ENCODE measurements at places on chromosomes 11 and 22.
A peak's percentile ranks its signal among the peaks of the same experiment; 100 is the strongest.

- DNase-seq, result no peak
Measured at GRCh38 chr22:27431081-27431480, 370.5 kb downstream of the MN1 start.

DNA sequence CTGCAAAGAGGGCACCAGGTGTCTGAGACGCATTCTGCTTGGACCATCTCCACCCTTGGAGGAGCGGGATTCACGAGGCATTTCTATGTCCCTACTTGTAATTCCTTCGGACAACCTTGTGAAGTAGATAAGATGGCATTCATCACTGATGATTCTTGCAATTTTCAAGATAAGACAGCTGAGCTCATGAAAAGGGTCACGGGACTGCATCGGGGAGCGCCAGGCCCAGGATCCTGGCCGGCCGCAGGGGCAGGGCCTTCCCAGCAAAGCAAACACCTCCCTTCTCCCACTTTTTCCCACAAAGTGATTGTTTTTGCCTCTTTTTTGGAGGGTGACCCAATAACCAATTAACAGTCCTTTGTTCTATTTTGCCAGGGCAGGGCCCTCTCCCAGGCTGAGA is 8.4 kb downstream of the LIF start:
- no peak for DNase-seq

GRCh38 chr11:128305588-128305987 is 281.8 kb downstream of the ETS1 start:
- DNase-seq, result no peak

- DNase-seq, result no peak
Measured at GRCh38 chr11:59291228-59291627, 67.5 kb upstream of the OR5AN1 start.

GRCh38 chr11:118629761-118630661 is 22.6 kb downstream of the PHLDB1 start:
- DNase-seq, result no peak

- DNase-seq, result no peak
Measured at GRCh38 chr22:40040927-40041326, 46.2 kb downstream of the FAM83F start.

GRCh38 chr11:85021058-85021457 is 606.1 kb downstream of the DLG2 start:
- DNase-seq, result no peak

DNA sequence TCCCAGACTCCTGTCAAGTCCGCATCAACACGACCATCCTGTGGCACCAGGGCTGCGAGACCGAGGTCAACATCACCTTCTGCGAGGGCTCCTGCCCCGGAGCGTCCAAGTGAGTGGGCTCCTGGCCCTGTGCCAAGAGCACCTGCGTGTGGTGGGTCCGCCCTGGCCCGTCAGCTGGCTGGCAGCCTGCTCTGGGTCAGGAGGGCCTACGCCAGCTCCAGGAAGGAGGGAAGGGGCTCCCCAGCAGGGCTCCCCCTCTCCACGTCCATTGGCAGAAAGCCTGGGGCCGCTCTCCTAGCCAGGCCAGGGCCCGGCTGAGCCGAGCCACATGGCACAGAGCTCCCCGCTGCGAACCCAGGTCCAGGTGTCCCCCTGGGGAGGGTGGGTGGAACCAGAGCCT is 37.8 kb downstream of the MUC5B start:
- no peak for DNase-seq

GRCh38 chr11:114207096-114207495 is 89.1 kb upstream of the NNMT start:
- DNase-seq, result no peak

DNA sequence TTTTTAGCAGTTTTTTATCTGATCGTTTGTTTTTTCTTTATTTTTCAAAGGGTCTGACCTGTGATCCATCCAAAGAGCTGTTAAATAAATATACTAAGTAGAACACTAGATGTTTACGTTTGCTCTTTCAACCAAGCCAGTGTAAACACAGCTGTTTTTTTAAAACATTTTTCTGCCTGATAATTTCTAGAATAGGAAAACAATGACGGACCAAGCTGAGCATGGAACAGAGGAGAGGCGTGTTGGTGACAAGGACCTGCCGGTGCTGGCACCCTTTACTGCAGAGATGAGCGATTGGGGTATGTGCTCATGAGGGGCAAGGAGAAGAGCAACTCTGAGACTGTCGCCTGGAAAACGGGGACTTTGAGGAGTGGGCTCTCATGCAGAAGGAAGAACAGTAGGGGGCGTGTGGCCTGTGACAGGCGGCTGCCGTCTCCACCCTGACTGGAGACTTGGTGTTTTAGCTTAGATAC is 28.6 kb upstream of the PANX2 start:
- DNase-seq, result no peak

DNA sequence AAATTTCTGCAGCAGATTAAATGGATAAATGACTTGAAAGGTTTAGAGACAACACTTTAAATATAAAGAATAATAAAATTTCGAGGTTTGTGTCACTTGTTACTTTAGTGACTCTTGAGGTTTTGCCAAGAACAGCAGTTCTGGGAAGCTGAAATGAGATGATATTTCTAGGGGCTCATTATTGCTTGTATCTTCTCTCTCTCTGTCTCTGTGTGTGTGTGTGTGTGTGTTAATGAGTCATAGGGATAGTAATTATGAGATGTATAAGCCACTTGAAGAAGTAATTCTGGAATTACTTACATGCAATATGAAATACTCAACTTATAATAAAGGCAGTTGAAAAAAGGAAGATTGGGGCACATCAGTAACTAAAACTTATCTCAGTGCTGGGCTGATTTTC is 9.6 kb upstream of the OR10G7 start:
- DNase-seq, result no peak

DNA sequence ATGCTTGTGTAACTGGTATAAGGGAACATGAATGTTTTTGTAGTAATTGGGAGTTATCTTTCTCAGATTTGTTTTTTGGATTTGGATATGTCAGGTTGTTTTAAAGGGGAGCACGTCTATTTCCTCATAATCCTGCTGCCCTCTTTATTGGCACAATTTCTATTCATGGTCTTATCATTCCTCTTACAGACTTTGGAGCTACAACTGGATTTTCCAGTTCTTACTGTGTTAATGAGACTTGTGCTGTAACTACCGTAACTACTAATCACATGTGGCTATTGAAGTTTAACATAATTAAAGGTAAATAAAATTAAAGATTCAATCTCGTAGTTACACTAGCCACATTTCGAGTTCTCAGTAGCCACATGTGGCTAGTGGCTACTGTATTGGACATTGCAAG is 1.9 kb downstream of the FDX1 start:
- no peak for DNase-seq

DNA sequence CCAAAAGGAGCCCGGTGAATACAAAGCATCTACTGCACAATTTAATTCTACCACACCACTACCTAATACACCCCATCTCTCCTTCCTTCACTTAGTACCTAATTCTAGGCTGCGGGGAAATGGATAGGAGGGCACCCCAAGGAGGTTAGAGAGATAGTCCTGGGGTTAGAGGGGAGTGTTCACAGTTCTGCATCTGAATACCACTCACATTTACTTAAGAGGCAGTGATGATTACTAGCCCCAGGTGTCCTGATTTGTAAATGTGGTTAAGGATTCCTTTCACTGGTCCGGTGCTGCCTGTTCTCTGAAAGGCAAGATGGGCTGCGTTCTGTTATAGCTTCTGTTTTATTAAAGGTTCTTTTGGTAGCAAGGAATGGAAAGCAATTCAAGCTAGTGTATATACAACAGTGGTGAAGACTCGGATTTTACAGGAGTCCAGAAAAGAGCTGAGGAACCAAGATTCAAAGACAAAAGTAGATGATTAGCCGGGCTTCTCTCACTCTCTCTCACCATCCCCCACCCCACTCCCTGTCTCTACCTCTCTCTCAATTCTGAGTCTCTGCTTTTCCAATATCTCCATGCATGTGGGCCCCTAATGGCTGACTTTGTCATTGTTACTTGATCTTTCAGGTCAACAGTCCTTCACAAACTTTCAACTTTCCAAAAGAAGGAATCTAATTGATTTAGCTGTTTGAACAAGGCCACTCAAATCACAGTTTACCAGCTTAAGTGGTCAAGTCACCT is 8.7 kb upstream of the KCNA4 start:
- DNase-seq, result no peak

DNA sequence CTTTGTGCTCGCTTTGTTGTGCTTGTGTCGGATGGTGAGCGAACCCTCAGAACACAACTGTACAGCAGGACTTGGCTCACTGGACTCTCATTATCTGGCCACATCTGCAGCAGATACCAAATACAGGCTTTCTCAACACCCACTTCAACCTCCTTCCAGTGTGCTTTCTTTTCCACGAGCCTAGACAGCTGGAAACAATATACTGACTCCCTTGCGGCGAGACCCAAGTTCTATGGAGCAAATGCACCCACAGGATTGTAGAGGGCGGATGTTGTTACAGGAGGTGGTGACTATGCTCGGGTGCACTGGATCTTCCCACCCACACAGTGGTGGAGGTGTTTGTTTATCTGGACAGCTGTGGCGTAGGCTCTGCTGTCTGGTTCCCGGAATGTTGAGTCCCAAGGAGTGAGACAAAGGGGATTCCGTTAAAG is 204.3 kb downstream of the TENM4 start:
- DNase-seq, result no peak

DNA sequence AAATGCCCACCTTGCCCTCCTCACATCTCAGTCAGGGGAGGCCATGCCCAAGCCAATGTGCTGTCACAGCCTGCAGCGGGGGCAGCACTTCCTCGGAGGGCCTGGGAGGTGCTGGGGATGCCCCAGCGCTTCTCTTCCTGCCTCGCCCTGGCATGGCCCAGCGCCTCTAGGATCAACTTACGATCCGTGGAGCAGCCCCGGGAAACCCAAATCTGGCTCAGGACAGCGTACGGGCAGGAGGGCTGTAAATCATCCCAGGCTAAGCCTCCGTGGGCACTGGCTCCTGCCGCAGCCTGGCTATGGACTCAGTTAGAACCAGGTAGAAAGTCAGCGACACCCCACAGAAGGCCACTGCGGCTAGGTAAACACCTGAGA is 60.9 kb upstream of the EMID1 start:
- DNase-seq, result no peak

- no peak for DNase-seq
Measured at GRCh38 chr11:70246196-70246595, 24.3 kb upstream of the PPFIA1 start.

DNA sequence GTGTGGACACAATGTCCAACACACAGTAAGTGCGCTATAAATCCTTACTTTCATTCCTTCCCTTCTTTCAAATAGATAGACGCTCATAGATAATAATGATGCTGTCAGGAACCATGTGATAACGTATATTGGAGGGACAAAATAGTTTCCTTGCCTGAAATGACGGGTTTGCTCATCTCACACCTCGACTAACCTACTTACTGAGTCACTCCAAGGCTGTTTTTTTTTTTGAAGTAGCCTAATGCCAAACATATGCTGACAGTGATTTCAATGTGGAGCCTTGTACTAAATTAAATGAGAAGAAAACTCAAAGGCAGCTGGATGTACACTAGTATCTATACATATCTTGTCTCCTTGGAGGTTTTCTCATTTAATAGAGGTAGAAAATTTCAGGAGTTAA is 400.5 kb downstream of the NELL1 start:
- DNase-seq, result no peak

DNA sequence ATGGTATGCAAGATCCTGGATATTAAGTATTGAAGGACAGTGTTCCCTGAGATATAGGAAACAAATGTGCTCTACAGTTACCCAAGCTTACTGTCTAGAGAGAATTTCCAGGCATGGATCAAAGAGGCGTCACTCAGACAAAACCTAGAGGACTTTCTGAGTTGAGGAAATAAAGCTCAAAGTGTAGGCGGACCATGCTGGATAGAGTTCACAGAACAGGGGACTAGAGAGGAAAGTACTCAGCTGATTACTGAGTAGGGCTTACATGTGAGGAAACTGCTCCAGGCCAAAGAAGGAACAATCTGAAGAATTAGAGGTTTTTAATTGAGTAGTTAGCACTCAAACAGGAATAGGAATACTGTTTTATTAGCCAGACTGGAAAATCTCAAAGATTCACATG is 193.3 kb downstream of the TMEM135 start:
- no peak for DNase-seq

DNA sequence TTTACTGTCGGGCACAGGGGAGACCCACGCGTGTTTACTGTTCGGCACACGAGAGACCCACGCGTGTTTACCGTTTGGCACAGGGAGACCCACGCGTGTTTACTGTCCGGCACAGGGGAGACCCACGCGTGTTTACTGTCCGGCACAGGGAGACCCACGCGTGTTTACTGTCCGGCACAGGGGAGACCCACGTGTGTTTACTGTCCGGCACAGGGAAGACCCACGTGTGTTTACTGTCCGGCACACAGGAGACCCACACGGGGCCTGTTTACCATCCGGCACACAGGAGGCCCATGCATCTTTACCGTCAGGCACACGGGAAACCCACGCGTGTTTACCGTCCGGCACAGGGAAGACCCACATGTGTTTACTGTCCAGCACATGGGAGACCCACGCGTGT is 525.1 kb downstream of the BRD1 start:
- DNase-seq, result peak; percentile 4

DNA sequence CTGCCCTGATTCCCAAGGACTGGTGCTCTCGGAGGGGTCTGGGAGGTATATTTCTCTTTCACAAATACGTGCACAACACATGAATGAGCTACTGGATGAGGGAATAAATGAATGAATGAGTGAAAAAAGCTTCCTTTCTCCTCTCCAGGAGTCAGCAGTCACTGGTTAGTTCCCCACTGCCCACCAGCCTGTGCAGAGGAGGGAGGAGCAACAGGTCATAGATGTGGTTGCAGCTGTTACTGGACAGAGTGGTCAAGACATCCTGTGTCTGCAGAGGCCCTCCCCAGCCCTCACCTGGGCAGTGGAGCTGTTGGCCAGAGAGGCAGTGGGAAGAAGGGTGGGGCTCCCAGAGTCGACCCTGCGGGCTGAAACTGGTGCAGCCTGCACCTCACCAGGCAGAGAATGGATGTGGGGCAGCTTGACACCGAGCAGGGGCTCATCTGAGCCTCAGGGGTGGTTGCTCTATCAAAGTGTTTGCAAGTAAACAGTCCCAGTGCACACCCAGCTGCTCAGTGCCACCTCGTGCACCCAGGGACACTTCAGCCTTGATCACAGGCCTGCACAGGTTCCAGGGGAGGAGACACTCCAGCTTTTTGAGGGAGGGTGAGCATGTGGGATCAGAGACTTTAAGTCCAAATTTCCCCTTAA is 1.4 kb upstream of the VPREB1 start:
- no peak for DNase-seq

DNA sequence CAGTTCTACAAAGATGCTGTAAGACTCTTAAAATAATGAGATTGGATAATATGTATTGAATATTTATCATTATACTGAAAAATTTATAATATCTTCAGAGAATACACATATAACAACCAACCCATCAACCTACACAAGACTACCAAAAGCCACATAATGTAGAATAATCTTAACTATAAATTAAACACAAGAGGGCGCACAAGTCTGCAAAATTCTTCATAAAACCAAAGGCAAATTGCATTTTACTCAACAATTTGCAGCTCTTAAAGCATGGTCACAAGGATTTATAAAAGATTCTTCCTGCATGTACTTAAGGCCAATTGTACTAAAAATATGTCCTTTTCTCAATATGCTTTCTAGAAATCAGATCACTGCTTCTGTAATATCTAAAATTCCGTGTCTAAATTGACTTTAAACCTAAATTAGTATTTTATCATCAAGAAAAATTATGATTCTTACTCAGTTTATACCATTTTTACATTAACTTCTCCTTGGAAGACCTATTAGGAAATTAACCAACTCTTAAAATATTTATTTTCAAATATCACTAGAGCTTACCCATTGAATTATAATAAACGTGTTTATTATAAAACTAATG is 79.0 kb downstream of the TTC28 start:
- no peak for DNase-seq
